ENCODE measurements at places on chromosomes 1 and 21. TPM values are rescaled to one million over a fixed set of nuclear protein-coding genes. Genes with fewer than 3 reads are reported as not detected.

RNU5D-1 gene
- not detected for total RNA-seq

LMOD1 gene
- total RNA-seq = not detected

GBP7 gene
- not detected for total RNA-seq

KRTAP15-1 gene
- not detected for total RNA-seq

GBP5 gene
- total RNA-seq = under 0.01 TPM

SLC19A2 gene
- 3.3 TPM for total RNA-seq

SELENBP1 gene
- not detected for total RNA-seq

ITLN2 gene
- total RNA-seq = not detected

OR6N1 gene
- total RNA-seq = not detected

E2F2 gene
- 0.43 TPM for total RNA-seq

MYCL gene
- total RNA-seq = 0.22 TPM
